Smooth muscle cell of trachea (primary cell): ENCODE measurements at places on chromosomes 1 and 21. TPM values are rescaled to one million over a fixed set of nuclear protein-coding genes. Genes with fewer than 3 reads are reported as not detected.

The VWA1 gene
- total RNA-seq: 5.2 and 9.6 TPM in 2 replicates

The RGS18 gene
- not detected in 2 replicates for total RNA-seq

The F3 gene
- total RNA-seq: 3.8 and 28.9 TPM in 2 replicates

The AGT gene
- 1.3 and 2.0 TPM in 2 replicates for total RNA-seq

The ACP6 gene
- total RNA-seq: 6.1 and 8.1 TPM in 2 replicates

The B3GALT2 gene
- 0.15 and 0.17 TPM in 2 replicates for total RNA-seq

The GBP6 gene
- total RNA-seq: under 0.01 and 0.15 TPM in 2 replicates

The SLC16A4 gene
- total RNA-seq: 44.7 and 53.7 TPM in 2 replicates

The MX2 gene
- total RNA-seq: 1.8 and 3.6 TPM in 2 replicates

The CD160 gene
- total RNA-seq: not detected in 2 replicates

The NECTIN4 gene
- total RNA-seq: under 0.01 and 0.17 TPM in 2 replicates

The C21orf91 gene
- total RNA-seq: 6.0 and 8.9 TPM in 2 replicates

The TRAF3IP3 gene
- not detected in 2 replicates for total RNA-seq

The WDR4 gene
- total RNA-seq: 8.4 and 10.9 TPM in 2 replicates

The LZIC gene
- 26.6 and 42.0 TPM in 2 replicates for total RNA-seq

The PERM1 gene
- under 0.01 TPM in 1 of 2 replicates, not detected in the other for total RNA-seq

The CDC7 gene
- 2.2 and 7.3 TPM in 2 replicates for total RNA-seq
